Gastrocnemius medialis (tissue), 4 donors: ENCODE measurements at places on chromosomes 1 and 21.

GRCh38 chr1:116739371-116740012, 14.7 kb upstream of the CD2 start:
- DNase-seq = no peak

DNA sequence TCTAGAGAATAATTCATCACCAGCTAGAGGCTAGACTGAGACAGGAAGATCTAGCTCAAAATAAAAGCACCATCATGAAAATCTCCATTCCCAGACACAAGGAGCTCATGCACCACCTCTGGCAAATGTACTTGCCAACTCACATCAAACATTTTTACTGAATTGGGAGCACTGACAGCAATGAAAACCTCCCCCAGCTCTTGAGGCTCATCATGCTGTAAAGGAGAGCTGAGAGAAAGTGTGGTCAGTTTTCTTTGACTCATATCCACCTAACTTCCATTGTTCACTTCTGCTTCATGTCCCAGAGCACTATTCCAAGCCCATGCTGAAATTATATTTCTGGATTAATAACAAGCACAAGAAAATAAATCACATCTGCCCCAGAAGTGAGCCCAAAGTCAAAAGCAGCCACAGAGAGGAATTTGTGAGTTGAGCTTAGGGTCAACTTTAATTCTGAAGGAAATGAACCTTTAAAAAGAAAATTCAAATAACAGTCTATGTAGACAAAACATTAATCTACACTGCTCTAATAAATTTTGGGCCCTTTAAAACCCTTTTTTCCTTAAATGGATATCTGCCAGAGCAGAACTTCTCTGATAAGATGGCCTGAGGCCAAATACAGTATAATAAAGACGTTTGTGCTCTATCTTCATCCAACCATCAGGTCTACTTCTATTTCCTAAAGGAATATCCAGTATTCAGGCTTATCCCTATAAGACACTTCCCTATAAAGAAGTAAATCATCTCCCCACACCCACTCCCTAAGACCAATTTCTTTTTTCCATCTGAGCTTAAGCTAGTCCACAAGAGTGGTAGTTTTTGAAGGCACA, 85.9 kb upstream of the ADAM30 start:
- DNase-seq = no peak

DNA sequence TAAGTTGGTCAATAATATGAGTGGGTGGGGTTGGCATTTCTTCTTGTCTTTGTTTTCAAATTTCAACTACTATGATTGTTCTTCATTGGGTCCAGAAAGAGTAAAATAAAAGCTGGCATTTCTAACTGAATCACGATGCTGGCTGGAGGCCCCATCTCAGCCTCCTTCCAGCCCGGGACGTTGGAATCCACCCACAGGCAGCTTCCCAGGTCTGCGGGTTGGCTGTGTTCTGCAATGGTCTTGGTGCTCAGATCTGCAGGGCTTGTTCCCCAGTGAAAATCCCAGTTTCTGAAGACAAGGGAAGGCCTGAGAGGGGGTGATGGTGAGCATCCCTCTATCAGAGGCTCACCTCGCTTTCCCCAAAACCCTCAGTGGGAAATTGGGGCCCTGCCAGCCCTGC, 54.7 kb upstream of the ARHGEF16 start:
- DNase-seq = no peak

DNA sequence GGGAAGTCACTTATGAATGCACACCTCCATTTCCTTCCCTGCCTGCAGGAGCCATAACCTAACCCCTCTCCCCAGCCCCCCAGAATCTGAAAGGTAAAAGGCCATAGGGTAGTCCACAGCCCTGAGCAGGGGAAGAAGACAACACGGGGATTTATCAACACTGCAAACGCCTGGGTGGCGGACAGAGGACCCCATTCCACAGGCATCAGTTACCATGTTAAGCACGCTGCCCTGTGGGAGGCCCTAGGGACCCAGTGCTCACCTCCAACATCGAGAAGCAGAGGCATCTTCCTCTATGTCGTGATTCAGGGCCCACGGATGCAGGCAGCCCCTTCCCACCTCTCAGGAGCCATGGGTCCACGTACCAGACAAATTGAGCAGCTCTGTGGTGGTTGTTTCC, 523.8 kb downstream of the MATN1 start:
- DNase-seq = no peak

DNA sequence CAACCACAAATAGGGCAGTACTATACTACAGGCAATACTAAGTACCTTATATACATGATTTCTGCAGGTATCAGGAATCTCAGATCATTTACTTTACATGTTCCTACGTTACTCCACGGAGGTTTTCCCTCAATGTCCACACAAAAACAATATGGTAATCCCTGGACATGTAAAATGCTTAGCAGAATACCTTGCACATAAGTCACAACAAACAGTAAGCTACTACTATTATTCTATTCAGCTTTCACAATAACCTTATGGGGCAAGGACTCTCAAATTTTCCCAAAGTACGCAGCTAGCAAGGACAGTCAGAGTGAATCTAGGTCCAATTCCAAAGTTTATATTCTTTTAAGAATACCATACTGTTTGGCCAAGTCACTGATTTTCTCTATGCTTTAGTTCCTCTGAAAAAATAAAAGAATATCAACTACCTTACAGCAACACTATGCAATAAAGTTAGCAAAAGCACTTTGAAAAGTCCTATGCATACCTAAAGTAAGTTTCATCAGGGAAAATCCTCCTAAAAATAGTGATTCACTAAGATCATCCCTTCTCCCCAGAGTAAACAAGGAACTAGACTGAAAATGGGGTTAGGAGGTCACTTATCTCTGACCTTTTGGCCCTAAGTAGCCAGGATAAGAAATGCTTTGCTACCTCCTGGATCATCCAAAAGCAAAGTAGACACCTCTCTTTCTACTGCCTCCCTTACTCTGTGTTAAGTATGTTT, 67.4 kb downstream of the LUZP1 start:
- DNase-seq = no peak

GRCh38 chr21:37079211-37079824, 6.3 kb downstream of the TTC3 start:
- no peak for DNase-seq

- DNase-seq = no peak
Observed at GRCh38 chr1:71641903-71642302, 561.1 kb upstream of the ZRANB2 start.

DNA sequence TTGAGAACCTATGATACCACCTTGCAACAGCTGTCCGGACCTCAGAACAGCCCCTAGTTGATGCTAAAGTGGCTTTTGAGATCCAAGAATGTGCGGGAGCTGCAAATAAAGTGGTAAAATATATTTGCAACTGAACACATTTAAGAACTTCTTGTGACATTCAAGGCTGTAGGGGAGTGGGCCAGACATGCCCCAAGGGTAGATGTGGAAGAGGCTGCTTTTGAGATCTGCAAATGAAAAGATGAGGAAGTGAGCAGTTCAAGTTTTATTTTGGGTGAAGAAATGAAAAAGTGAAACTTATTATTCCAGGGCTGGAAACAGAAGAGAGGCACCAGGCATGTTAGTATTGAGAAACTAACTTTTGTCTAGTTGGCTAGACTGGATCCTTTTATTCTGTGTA, 359.5 kb upstream of the PLXNA2 start:
- DNase-seq = no peak

DNA sequence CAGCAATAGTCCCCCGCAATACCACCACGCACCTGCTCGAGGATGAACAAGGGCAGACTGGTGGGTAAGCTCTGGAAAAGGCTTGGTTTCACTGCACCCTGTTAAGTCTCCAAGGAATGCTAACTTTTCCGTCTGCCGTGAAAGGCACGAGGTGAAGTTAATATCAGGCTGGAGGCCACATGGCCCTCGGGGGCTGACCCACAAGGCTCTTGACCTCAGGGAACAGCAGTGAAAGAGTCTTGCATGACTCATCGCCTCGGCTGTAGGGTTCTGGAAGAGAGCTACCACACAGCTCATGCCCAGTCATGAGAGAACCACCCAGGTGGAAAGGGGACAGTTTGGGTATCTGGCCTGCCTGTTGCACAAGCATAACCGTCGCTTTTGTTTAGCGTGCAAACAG, 24.7 kb downstream of the SCCPDH start:
- no peak for DNase-seq

DNA sequence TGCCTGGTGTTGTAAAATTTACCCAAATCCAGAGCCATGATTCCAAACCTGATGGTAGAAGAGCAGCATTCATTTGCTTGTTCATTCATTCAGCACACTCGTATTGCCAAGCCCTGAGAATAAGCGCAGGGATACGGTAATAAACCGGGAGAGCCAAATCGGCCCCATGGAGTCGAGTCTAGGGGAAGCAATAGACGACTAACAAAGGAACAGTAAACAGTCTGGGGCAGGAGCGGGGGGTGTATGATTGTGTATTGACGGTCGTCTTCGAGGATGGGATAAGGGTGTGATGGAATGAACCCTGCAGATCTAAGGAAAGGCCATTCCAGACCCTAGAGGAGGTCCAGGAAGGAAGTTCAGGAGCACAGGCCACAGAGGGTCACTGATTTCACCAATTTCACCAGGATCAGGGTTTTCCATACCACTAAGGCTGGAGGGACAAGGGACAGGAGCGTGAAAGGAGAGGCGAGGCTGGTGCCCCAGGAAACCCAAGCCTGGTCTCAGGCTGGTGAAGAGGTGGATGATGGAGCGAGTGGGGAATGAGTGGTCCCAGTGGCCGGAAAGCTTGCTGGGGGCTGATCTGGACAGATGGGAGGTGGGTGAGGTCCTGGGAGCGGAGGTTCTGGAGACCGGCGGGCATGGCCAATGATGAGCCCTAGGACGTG, 61.1 kb upstream of the PDE9A start:
- no peak for DNase-seq

DNA sequence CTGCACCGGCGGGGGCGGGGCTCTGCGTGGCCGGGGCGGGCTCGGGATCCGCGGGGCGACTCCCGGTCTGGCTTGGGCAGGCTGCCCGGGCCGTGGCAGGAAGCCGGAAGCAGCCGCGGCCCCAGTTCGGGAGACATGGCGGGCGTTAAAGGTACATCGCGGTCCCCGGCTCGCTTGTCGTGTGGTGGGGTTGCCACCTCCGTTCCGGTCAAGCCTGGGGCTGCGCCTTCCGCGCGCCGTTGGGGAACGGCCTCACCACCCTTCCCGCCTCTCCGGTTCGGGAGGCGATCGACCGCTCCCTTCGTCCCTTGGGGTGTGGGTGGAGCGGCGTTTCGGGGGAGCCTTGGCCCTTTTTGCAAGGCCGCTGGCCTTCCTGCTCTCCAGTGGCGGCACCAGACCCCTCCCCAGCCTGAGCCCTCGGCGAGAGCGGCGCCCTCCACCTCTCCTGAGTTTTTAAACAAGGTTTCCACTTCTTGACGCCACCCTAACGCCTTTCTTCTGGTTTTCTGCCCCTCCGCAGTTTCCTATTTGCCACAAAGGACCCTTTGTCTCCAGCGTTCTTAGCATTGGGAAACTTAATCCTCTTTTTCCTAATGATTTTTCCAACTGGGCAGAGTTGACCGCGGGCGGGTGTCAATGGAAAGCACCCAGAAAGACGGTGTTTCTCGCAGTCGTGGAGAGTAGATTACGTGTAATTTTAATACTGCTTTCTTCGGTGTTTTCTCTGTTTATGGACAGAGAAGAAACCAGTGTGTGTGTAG, at the start of the genes LEPR and LEPROT:
LEPR (plus strand) TSS at position 79 of the 761 bp plus-strand sequence. CDS start 144,898 bp downstream, outside the sequence.
LEPROT (plus strand) TSS at position 79 of the 761 bp plus-strand sequence; CDS start at position 136, 57 bp downstream.
- no peak for DNase-seq

GRCh38 chr1:86858524-86859261, 55.2 kb downstream of the SELENOF start:
- DNase-seq = no peak

DNA sequence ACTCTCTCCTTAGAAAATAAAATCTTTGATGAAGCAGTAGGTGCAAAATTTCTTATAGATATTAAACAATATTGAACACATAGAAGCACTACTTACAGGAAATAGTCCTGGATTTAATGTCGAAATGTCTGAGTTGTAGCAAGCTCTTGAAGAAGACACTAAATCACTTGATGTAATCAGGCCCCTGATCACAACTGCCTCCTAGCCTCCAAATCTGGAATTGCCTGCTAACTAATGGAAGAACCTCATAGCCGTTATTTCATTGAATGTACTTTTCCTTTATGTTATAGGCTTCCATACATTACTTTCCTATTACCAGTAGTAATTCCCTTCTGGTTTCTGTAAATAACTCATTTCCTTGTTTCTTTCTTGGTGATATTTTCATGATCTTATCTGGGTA, 675.7 kb upstream of the CHRM3 start:
- no peak for DNase-seq

DNA sequence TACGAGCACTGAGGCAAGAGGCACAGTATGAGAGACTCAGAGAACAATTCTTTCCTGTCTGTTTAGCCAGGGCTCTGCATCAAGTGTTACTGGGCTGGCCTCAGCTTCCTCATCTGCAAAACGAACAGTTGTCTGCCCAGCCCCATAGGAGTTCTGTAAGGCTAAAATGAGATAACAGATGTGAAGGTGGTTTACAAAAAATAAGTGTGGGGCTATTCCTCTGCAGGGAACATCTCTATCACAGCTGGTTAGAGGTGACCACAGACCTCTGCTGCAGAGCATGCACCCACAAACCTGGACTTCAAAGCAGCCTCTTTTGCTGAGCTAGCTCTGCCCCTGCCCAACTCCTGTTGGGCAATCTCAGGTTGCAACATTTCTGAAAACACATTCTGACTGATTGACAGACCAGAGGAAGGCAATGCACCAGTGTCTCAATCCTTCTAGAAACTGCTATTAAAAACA, 10.5 kb upstream of the OLIG1 start:
- peak; percentile 21 for DNase-seq

DNA sequence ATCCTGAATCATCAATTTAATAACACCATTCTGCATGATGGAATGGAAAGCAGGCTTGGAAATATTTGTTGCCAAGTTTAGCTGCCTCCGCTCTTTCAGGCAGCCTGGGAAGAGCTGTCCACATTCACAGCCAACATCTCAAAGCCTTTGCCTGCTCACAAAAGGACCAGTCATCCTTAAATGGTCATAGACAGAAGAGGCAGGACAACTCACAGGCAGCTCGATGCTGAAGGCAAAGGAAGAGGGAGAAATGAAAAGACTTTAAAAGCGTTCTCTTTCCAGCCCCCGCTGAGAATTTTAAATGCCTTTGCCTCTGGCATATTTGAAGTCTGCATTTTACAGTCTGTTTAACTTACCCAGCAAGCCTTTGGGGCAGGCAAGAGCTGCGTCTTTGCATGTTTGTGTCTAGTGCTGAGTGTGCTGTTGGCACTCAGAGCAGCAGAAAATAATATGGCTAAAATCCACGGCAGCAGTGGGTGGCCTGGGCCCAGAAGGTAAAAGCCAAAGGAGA, 68.9 kb downstream of the NMNAT2 start:
- no peak for DNase-seq

DNA sequence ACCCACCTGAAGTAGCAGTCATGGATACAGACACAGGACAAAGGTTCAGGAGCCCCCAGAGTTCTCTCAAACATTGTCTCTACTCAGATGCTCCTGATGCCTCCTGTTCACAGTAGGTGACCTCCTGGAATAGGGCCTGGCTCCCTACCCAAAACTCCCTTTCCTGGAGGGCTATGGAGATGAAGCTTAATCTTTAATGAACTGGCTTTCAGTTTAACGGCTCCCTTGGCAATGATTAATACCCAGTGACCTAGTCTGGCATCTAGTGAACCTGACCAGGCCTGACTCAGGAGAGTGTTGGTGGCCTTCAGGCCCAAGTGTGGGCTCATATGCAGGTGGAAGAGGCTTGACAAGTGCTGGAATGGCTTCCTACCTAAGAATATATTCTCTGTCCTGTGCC, 65.2 kb upstream of the TRABD2B start:
- DNase-seq = no peak
